ENCODE measurements at places on chromosomes 12 and 14. TPM values are rescaled to one million over a fixed set of nuclear protein-coding genes. Genes with fewer than 3 reads are reported as not detected.

- no peak overlapping the region for H3K4me3 ChIP-seq
- DNase-seq = no peak
- peaks cover 10% of the 10 kb centered on the region for H3K4me1 ChIP-seq
- no peaks in the 10 kb centered on the region for H3K27me3 ChIP-seq
These were observed 1.3 kb downstream of the MARS1 start for GRCh38 chr12:57489157-57489641.

GRCh38 chr12:124538194-124539082 is 29.0 kb downstream of the NCOR2 start:
- DNase-seq = no peak
- no peak overlapping the region for H3K4me3 ChIP-seq
- H3K4me1 ChIP-seq = peaks cover 36% of the 10 kb centered on the region
- H3K27ac ChIP-seq = peak overlapping the region; percentile 48

- H3K4me3 ChIP-seq = no peak overlapping the region
- H3K27me3 ChIP-seq = no peaks in the 10 kb centered on the region
- peaks cover 17% of the 10 kb centered on the region for H3K4me1 ChIP-seq
- no peaks in the 10 kb centered on the region for H3K36me3 ChIP-seq
- H3K27ac ChIP-seq = no peak overlapping the region
- no peak for DNase-seq
These were observed 9.0 kb downstream of the ADCY6 start for GRCh38 chr12:48779869-48780268.

Gene TMEM179
- 1.4 TPM for total RNA-seq

- DNase-seq = no peak
- H3K27me3 ChIP-seq = no peaks in the 10 kb centered on the region
- H3K4me3 ChIP-seq = no peak overlapping the region
These were observed 26.9 kb downstream of the CMKLR1 start for GRCh38 chr12:108312073-108312659.

DNA sequence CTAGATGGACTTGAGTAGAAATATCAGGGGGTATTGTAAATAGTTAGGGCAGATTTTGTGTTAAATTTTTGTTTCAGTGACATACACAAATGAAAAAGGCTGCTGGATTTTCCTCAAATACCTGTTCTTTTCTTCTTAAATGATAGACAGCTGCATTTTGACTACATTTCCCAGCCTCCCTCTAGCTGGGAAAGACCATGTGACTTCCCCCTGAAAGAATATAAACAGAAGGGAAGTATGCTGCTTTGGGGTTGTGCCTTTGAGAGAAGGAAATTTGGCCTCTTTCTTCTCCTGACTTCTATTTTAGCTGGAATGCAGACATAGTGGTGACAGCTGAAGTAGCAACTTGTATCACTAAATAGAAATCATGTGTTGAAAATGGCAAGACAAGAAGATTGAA is 476.1 kb upstream of the SYT1 start:
- DNase-seq = no peak
- H3K27me3 ChIP-seq = no peaks in the 10 kb centered on the region
- H3K36me3 ChIP-seq = no peaks in the 10 kb centered on the region
- H3K27ac ChIP-seq = no peak overlapping the region
- H3K4me1 ChIP-seq = no peaks in the 10 kb centered on the region

DNA sequence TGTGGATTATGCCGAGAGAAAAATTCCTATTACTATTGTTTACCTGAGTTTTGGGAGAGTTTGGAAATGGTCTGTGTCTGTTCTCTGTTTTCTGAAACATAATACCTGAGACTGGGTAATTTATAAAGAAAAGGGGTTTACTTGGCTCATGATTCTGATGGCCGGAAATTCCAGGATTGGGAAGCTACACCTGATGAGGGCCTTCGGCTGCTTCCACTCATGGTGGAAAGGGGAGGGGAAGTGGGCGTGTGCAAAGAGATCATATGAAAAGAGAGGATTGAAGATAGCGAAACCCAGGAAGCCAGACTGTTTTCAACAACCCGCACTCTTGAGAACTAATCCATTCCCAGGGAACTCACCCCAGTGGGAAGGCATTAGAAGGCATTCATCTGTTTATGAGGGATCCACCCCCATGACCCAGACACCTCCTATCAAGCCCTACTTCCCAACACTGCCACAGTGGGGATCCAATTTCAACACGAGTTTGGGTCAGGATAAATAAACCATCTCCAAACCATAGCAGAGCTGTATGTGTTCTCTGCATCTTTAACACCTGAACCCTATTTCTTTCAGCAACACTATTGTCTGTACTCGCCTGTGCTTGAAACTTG is 51.1 kb downstream of the APAF1 start:
- H3K4me3 ChIP-seq = no peak overlapping the region
- H3K27me3 ChIP-seq = no peaks in the 10 kb centered on the region
- no peaks in the 10 kb centered on the region for H3K36me3 ChIP-seq

Gene ALX1
- not detected for total RNA-seq

DNA sequence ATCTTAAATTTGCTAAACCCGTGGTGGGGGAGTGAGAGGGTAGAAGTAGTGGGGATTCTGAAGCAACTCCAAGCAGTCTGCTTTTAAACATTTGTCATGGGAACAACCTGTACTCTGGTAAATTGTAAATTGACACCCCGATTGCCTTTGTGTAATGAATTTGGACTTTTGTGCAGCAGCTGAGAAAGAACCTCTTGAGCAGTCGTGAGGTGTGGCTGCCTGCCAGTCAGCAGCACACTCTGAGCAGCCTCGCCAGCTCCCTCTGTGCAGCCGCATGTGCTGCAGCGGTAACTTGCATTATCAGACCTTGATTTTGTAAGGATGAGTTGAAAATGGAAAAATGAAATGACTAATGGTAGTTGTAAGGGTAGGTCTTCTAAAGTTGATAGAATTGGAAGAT is 74.3 kb downstream of the SUSD6 start:
- peaks cover 6% of the 10 kb centered on the region for H3K4me1 ChIP-seq
- no peaks in the 10 kb centered on the region for H3K36me3 ChIP-seq
- H3K4me3 ChIP-seq = no peak overlapping the region
- H3K27ac ChIP-seq = peak overlapping the region; percentile 39

DNA sequence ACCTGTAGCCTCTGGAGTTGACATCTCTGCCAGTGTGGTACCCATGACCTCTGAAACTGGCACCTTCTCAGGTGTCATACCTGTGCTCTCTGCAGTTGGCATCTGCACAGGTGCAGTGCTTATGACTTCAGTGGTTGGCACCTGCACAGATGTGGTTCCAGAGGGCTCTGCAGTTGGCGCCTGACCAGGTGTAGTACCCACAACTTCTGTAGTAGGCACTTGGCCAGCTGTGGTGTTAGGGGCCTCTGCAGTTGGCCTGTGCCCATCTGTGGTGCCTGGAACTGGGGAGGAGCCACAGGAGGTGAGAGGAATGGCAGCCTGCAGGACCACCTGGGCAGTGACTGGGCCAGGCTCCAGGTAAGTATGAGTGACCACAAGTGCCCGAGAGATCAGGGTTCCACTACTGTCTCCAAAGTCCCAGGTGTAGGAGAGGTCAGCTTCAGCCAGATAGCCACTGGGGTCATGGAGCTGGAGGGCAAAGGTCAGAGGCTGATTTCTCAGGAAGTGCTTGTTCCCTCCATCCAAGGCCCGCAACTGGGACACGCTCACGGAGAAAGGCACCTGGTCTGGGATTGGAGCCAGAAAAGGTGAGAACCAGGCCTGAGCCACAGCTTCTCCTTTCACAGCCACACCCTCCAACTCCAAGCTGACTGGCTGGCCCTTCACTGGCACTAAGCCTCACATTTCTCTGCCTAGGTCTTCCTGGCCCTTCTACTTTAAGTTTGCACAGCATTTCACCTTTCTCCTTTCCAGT is 8.6 kb downstream of the PMEL start:
- H3K4me1 ChIP-seq = no peaks in the 10 kb centered on the region
- no peaks in the 10 kb centered on the region for H3K27me3 ChIP-seq
- H3K4me3 ChIP-seq = no peak overlapping the region
- no peak for DNase-seq
- H3K27ac ChIP-seq = no peak overlapping the region

DNA sequence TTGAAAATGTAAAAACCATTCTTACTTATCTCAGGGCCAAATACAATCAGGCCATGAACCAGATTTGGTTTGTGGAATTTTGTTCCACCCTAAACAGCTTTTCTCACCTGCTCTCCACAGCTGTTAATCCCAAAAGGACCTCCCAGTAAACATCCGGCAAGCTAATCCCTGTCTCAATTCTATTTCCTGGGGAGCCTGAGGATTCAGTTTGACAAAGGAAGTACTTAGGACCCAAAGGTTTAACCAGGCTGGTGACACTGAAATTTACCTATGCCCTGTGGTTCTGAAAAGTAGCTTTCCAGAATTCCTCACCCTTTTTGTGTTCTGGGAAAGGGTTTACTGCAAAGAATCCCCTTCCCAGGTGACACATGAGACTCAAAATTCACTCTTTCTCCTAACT is 15.0 kb downstream of the CAPZA3 start:
- no peak for DNase-seq
- H3K27me3 ChIP-seq = no peaks in the 10 kb centered on the region
- H3K4me3 ChIP-seq = no peak overlapping the region
- no peak overlapping the region for H3K27ac ChIP-seq
- no peaks in the 10 kb centered on the region for H3K36me3 ChIP-seq
- H3K4me1 ChIP-seq = no peaks in the 10 kb centered on the region

DNA sequence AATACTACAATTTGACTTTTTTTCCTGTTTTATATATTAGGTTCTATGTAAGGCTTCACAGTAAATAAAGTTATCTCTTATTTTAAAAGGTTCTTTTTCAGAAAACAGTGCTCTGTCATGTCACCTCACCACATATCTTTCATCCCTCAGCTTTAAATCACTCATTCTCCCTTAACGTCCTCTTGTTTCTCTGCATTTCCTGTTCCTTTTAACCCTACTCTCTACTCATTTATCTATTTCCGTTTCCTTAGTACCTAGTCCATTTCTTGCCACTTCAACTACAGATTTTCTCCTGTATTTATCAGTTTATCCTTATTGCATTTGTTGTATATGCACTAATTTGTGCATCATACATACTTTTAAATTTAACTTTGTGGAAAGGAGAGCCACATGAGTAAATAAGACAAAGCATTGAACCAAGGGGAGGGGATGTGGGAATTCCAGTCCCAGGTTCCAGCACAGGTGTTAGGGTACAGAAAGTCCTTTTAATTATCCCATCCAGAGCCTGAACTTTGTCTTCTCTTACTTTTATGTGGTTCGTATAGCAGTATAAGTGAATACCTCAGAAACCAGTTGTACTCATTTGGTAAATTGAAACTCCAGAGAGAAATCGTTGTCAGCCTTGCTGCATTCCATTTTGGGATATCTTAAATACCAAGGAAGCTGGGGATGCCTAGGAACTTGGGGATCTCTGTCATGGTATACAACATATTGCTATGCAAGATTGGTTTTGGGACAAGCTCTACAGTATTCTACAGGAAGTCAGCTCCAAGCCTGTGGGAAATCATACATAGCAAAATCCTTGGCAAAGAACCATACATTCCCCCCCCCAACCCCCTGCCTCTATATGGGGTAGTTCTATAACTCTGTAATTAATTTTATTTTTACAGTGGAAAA is 120.5 kb downstream of the DIP2B start:
- H3K4me1 ChIP-seq = no peaks in the 10 kb centered on the region
- H3K27me3 ChIP-seq = no peaks in the 10 kb centered on the region
- H3K36me3 ChIP-seq = no peaks in the 10 kb centered on the region
- H3K27ac ChIP-seq = no peak overlapping the region

GRCh38 chr12:23631786-23632377 is 317.6 kb downstream of the SOX5 start:
- no peak for DNase-seq
- no peaks in the 10 kb centered on the region for H3K27me3 ChIP-seq
- no peaks in the 10 kb centered on the region for H3K36me3 ChIP-seq
- H3K4me3 ChIP-seq = no peak overlapping the region
- no peaks in the 10 kb centered on the region for H3K4me1 ChIP-seq

Gene HRK
- total RNA-seq = 4.9 TPM

- no peak for DNase-seq
- no peaks in the 10 kb centered on the region for H3K36me3 ChIP-seq
- H3K4me3 ChIP-seq = no peak overlapping the region
- H3K4me1 ChIP-seq = no peaks in the 10 kb centered on the region
- H3K27me3 ChIP-seq = no peaks in the 10 kb centered on the region
These were observed 1.8 kb downstream of the STAC3 start for GRCh38 chr12:57248934-57249742.

DNA sequence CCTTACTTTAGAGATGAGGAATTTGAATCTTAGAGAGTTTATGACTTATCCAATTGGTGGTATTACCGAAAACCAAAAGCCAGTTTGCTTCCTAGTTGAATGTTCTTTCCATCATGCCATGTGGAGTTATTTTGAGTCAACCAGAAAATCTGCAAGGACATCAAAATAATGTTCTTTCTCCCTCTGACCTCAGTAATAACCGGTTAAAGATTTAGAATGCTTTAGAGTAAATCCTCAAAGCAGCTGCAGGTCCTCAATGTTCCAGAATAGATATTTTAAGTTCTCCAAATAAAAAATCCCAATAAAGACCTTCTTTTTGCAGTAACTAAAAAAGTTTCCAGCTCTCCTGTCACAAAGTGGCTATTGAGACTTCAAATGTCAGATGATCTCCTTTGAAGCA is 396.6 kb downstream of the ADAMTS20 start:
- H3K27ac ChIP-seq = no peak overlapping the region
- no peak overlapping the region for H3K4me3 ChIP-seq
- no peak for DNase-seq
- no peaks in the 10 kb centered on the region for H3K27me3 ChIP-seq

DNA sequence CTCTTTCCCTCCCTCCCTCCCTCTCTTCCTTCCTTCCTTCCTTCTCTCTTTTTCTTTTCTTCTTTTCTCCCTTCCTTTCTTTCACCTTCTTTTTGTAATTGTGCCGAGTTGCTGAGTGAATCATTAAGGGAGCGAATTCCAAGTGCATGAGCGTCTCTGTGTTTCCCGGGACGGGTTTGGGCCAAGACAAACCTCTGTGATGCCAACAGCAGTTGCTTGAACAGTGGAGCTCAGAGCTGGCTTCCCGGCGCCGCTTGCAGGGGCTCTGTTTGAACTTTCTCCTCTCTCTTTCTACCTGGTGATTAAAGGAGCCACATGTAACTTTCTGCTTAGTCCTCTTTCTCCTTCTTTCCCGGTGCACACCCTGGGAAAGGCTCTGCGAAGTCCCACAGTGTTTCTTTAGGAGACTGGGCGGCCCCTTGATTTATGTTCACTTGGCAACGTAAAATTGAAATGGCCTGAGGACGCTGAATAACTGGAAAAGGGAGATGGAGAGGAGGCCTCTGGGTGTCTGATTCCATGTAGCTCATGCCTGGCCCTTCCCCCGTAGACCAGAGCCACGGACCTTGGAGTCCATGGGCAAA is 33.7 kb upstream of the MAP1LC3B2 start:
- H3K4me1 ChIP-seq = peaks cover 9% of the 10 kb centered on the region
- no peaks in the 10 kb centered on the region for H3K27me3 ChIP-seq
- H3K4me3 ChIP-seq = peak overlapping the region; percentile 6
- peak overlapping the region; percentile 68 for H3K27ac ChIP-seq

Gene ZDHHC22
- total RNA-seq = not detected
